ENCODE measurements at places on chromosomes 12 and 14.

DNA sequence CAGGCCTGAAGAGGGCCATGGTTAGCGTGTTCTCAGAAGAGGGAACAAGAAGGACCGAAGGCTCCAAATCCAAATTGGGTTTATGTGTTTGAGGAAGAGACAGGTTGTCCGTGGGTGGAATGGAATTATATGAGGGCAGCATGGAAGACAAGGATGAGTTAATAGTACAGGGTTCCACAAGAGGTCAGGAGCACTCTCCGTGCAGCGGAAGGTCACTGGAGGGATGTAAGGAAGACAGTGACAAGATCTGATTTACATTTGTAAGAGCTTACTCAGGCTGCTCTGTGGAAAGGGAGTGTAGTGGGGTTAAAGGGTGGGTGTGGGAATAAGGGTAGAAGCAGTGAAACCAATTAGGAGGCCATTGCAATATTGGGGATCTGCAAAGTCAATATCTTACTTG lies 97.0 kb downstream of the TPH2 start:
- H3K27ac ChIP-seq, result no peak overlapping the region
- DNase-seq, result no peak
- no peak overlapping the region for H3K4me3 ChIP-seq
- no peaks in the 10 kb centered on the region for H3K36me3 ChIP-seq

DNA sequence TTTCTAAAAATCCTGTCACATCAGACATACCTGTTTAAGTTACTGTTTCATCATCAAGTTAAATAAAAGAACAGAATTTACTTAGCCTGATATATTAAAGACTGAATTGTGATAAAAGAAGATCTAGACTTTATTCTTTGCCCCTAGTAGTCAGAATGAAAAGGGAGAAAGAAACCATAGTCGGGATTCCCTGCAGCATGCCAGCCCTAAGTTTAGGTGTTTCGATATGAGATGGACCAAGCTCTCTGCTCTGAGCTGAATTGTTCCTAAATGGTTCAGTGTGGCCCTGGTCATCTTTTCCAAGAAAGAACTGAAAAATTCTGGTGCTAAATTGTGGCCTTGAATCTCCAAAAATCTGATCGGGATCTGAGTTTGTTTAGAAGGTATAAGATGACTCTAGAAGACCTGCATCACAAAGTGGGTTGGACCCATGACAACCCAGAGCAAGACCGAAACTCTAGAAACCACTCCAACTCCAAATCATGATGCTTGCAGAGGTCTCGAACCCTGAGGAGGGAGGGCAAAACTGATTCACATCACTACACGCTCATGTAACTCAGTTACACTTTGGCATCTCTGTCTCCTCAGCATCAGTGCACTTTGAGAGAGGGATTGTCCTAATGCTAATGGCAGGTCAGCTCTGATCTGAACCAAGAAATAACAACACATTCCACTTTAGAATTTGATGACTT lies 15.7 kb downstream of the PTGER2 start:
- no peak for DNase-seq
- H3K36me3 ChIP-seq, result no peaks in the 10 kb centered on the region
- H3K4me1 ChIP-seq, result no peaks in the 10 kb centered on the region
- no peaks in the 10 kb centered on the region for H3K27me3 ChIP-seq
- H3K27ac ChIP-seq, result no peak overlapping the region
- no peak overlapping the region for H3K4me3 ChIP-seq

DNA sequence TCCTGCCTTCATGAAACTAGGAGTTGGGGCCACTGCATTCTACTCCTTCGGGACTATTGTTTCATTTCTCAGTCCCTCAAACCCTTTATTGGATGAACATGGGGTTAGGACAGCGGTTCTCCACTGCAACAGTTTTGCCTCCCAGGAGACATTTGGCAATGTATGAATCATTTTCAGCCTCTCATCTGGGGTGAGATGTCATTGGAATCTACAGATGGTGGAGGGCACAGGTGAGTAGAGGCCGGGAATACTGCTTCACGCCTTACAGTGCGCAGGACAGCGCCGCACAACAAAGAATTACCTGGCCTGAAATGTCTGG lies 649 bp upstream of the GNPNAT1 start:
- peak overlapping the region; percentile 84 for H3K27ac ChIP-seq
- H3K36me3 ChIP-seq, result no peaks in the 10 kb centered on the region
- H3K4me1 ChIP-seq, result peaks cover 4% of the 10 kb centered on the region
- no peak for DNase-seq
- H3K4me3 ChIP-seq, result no peak overlapping the region

DNA sequence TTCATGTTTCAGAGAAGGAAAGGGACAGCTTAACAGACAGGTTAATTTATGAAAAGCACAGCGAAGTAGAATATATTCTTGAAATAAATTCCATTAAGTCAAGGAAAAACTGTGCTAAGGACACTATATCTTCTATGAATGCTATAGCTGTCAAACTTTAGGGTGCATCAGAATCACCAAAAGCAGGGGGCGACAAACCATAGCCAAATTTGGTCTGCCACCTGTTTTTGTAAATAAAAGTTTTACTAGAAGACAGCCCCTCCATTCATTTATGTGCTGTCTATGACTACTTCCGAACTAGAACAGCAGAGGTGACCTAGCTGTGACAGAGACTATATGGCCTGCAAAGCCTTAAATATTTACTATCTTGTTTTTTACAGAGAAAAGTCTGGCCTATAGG lies 25.9 kb downstream of the PPP4R3A start:
- no peak overlapping the region for H3K4me3 ChIP-seq
- no peaks in the 10 kb centered on the region for H3K27me3 ChIP-seq
- H3K36me3 ChIP-seq, result no peaks in the 10 kb centered on the region
- no peak overlapping the region for H3K27ac ChIP-seq
- DNase-seq, result no peak

- no peaks in the 10 kb centered on the region for H3K36me3 ChIP-seq
- no peak overlapping the region for H3K27ac ChIP-seq
- H3K27me3 ChIP-seq, result peaks cover 4% of the 10 kb centered on the region
Observed at GRCh38 chr14:55240526-55241178, 30.6 kb upstream of the FBXO34 start.

- H3K27ac ChIP-seq, result peak overlapping the region; percentile 48
- no peaks in the 10 kb centered on the region for H3K27me3 ChIP-seq
- H3K36me3 ChIP-seq, result no peaks in the 10 kb centered on the region
- H3K4me1 ChIP-seq, result peaks cover 61% of the 10 kb centered on the region
- DNase-seq, result peak; percentile 67
Observed at GRCh38 chr14:99578541-99579101, 25.4 kb downstream of the CCDC85C start.

DNA sequence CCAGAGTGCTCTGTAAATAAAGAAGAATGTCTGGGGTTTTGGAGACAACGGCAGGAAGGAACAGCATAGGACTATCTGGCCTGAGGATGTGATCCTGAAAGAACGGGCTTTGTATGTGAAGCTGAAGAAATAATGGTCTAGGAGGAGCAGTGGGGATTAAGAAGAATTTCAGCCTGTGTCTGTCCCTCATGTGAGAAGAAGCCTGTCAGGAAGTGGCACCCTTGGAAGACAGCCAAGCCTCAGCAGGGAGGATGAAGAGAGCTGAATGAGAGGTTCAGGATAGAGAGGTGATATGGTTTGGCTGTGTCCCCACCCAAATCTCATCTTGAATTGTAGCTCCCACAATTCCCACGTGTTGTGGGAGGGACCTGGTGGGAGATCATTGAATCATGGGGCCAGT lies 56.9 kb upstream of the TCL1A start:
- no peaks in the 10 kb centered on the region for H3K36me3 ChIP-seq
- no peak for DNase-seq
- H3K27me3 ChIP-seq, result peaks cover 3% of the 10 kb centered on the region
- H3K4me1 ChIP-seq, result no peaks in the 10 kb centered on the region
- H3K4me3 ChIP-seq, result no peak overlapping the region

DNA sequence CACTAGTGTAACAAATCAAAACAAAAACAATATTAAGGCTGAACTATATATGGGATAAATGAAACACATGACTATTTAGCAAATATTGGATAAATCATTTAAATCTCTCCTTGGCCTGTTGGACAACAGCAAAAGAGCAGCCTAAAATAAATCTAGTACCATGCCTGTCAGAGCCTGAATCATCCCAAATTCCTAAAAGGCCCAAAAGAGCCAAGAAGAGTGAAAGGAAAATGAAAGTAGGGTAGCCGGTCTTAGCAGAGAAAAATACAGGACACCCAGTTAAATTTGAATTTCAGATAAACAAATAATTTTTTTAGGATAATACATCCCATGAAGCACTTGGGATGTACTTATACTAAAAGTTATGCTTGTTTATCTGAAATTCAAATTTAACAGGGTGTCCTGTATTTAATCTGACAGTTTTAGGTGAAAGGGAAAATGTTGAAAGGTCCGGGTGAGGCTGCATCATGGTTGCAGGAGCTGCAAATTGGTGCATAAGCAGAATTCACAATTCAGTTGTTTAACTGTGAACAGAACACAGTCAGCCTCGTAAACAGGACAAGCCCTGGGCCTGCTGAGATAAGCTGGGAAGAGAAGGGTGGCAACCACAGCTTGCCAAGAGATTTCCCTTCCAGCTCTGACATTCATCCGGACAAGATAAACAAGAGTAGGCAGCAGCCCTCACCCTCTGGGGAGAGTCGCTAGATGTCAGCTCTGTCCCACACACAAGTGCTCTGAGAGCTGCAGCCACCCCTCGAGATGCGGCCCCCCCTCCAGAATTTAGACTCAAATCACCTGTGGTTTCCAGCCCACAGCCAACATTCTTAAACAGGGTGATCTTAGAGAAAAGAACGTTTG lies 30.3 kb downstream of the DMAC2L start:
- H3K4me3 ChIP-seq, result no peak overlapping the region
- peak; percentile 75 for DNase-seq
- peaks cover 7% of the 10 kb centered on the region for H3K4me1 ChIP-seq

GRCh38 chr14:19920021-19920657 lies at the start of gene OR4K5:
OR4K5 (plus strand) TSS chr14:19920607; CDS start chr14:19920607, 0 bp downstream.
- H3K4me3 ChIP-seq, result no peak within 1 kb of the TSS
- H3K36me3 ChIP-seq, result no peaks in the 10 kb centered on the region

GRCh38 chr12:52049286-52049685 lies 2.0 kb upstream of the NR4A1 start:
- no peak overlapping the region for H3K4me3 ChIP-seq
- H3K27me3 ChIP-seq, result no peaks in the 10 kb centered on the region
- DNase-seq, result no peak
- H3K27ac ChIP-seq, result no peak overlapping the region

DNA sequence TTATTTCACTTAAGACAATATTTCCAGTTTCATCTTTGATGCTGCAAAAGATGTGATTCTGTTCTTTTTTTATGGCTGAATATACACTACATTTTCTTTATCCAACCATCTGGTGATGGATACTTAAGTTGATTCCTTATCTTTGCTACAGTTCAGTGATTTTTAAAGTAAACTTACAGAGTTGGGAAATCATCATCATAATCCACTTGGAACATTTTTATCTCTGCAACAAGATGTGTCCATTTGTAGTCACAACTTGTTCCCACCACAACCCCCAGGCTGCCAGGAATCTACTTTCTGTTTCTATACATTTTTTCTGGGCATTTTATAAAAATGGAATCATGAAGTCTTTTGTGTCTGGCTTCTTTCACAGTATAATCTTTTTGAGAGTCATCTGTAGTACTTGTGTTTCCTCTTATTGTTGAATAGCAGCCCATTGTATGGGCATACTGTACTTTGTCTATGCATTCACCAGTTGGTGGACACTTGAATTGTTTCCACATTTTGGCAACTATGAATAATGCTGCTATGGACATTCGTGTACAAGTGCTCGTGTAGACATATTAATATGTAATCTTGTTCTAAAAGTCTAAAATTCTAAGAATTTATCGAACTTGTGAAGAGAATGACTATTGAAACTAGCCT lies 212.5 kb upstream of the DDHD1 start:
- no peaks in the 10 kb centered on the region for H3K27me3 ChIP-seq
- H3K36me3 ChIP-seq, result no peaks in the 10 kb centered on the region
- DNase-seq, result no peak

- no peaks in the 10 kb centered on the region for H3K4me1 ChIP-seq
- no peak overlapping the region for H3K27ac ChIP-seq
- no peaks in the 10 kb centered on the region for H3K36me3 ChIP-seq
- H3K4me3 ChIP-seq, result no peak overlapping the region
- no peaks in the 10 kb centered on the region for H3K27me3 ChIP-seq
Observed at GRCh38 chr12:90712671-90713070, 242.3 kb downstream of the CCER1 start.

- H3K27me3 ChIP-seq, result no peaks in the 10 kb centered on the region
- no peak for DNase-seq
- H3K36me3 ChIP-seq, result no peaks in the 10 kb centered on the region
Observed at GRCh38 chr12:67910360-67911274, 78.6 kb upstream of the IFNG-AS1 start.

GRCh38 chr14:53764846-53765245 lies 191.8 kb downstream of the BMP4 start:
- H3K4me1 ChIP-seq, result no peaks in the 10 kb centered on the region
- no peak overlapping the region for H3K27ac ChIP-seq
- H3K4me3 ChIP-seq, result no peak overlapping the region
- H3K36me3 ChIP-seq, result no peaks in the 10 kb centered on the region

- DNase-seq, result no peak
- no peaks in the 10 kb centered on the region for H3K36me3 ChIP-seq
- H3K4me1 ChIP-seq, result no peaks in the 10 kb centered on the region
- no peak overlapping the region for H3K4me3 ChIP-seq
- H3K27me3 ChIP-seq, result no peaks in the 10 kb centered on the region
Observed at GRCh38 chr12:121943926-121944325, 25.5 kb downstream of the CFAP251 start.

- no peak overlapping the region for H3K4me3 ChIP-seq
- DNase-seq, result no peak
- H3K27me3 ChIP-seq, result no peaks in the 10 kb centered on the region
- H3K27ac ChIP-seq, result no peak overlapping the region
- H3K4me1 ChIP-seq, result no peaks in the 10 kb centered on the region
Observed at GRCh38 chr12:4044736-4045730, 171.8 kb upstream of the PARP11 start.

DNA sequence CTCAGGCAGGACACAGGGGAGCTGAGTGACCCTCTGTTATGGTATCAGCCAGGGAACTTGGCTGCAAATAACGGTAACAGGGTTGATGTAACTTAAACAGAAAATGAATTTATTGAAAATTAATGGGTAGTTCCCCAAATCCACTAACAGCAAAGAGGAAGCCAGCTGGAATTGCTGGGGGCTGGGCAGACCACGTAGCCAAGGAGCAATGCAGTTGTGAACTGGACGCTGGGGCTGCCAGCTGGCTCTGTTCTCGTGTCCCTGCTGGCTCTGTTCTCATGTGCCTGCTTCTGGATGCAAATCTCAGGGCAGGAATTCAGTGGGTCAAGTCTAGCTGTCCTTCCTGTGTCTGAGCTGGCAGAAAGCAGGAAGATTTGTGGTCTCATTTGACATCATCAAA lies 1383.3 kb upstream of the TMEM132C start:
- no peaks in the 10 kb centered on the region for H3K4me1 ChIP-seq
- DNase-seq, result no peak
